NCI-H1048 (cell line): ENCODE measurements at places on chromosomes 16 and 17.

DNA sequence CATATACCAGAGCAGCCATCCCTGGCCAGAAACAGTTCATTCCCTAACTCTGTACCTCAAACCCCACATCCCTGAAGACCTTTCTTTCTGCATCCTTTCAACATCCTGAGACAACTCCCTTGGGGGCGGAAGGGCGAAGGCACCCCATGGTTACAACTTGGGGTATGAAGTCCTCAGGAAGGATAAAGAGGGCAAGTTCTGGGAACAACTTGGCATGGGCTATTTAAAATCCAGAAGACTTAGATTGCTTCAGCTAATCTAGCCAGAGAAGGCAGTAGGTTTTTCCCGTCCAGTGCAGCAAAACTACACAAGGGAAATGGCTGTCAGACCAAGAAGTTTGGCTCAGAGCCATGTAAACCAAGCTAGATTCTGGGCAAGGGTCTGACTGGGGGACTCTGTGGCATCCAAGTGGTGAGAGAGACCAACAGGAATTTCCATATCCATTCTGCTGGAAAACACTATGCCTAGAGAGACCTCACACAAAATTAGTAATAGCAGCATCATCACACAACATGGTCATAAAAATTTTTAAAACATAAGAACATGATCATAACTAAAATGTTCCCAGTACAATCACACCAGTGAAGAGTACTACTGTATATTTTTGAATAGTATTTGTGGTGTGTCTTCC is 113.2 kb downstream of the CDYL2 start:
- DNase-seq: no peak

DNA sequence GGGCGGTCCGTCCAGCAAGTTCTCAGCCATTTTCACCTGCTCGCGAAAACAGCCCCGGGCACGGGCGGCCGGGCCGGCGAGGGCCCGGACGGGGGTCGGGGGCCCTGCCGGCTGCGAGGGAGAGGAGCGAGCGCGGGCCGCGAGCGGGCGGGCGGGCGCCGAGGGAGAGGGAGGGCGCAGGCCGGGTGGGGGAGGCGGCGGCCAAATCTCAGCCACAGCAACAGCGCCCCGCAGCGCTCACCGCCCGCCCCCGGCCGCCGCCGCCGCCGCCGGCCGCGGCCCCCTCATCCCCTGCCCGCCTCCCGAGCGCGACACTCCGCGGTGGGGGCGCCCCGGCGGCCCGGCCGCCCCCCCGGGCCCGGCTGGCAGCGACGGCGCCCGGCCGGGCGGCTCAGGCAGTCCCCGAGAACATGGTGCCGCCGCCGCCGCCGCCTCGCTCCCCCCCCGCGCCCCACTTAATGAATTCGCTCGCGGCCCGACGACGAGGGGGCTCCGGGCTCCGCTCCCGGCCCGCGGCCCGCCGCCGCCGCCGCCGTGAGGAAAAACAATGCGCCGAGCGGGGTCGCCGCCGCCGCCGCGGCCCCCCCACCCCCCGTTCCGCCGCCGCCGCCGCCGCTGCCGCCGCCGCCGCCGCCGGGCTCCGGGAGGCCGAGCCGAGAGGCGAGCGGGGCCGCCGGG is 487 bp downstream of the CREBBP start:
- DNase-seq: no peak

GRCh38 chr16:35741546-35741945 is 2282.1 kb downstream of the TP53TG3F start:
- no peak for DNase-seq

- DNase-seq: no peak
These were observed 102.1 kb downstream of the CLEC16A start for GRCh38 chr16:11046382-11046931.

- DNase-seq: no peak
These were observed 372.7 kb upstream of the ZFHX3 start for GRCh38 chr16:73420676-73421075.

DNA sequence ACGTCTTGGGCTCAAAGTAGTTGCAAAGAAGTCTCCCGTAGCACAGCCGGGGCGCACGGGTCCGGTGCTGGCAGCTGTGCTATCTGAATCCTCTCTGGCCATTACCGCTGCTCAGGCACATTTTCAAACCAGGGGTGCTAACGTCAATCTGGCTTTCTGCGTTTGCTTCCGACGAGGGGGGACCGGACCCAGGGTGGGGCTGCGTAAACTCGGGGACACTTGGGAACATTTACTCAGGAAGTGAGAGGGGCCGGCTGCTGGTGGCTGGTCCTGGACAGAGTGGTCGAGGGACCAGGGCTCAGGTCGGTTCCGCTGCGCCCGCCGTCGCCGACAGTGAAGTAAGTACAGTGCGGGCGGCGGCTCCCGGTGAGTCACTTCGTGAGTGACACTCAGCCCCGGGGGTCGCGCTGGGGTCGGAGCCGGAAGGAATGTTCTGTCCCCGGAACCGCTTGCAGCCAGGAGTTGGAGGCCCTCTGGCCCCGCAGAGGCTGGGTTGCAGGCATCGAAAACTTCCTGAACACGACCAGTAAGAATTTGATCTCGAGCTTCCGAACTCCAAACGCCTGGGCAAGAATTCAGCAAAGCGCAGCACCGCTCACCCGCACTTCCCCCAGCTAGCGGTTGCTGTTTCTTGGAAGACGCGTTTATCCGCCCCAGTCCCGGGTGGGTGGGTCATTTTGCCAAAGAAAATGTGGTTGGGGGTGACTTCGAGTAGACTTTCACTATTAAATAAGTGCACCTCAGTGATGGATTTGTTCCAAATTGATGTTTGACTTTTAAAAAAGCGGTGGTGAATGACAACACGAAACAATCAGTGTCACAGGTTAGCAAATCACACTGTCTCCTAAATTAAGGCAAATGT is 1.4 kb upstream of the HS3ST3B1 start:
- DNase-seq: no peak

DNA sequence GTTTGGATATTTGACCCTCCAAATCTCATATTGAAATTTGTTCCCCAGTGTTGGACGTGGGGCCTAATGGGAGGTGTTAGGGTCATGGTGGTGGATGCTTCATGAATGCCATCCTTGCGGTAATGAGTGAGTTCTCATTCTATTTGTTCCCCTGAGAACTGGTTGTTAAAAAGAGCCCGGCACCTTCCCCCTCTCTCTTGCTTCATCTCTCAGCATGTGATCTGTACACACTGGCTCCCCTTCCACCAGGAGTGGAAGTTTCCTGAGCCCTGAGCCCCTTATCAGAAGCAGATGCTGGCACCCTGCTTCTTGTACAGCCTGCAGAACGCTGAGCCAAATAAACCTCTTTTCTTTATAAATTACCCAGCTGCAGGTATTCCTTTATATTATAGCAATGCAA is 25.6 kb downstream of the PIK3R6 start:
- DNase-seq: no peak

DNA sequence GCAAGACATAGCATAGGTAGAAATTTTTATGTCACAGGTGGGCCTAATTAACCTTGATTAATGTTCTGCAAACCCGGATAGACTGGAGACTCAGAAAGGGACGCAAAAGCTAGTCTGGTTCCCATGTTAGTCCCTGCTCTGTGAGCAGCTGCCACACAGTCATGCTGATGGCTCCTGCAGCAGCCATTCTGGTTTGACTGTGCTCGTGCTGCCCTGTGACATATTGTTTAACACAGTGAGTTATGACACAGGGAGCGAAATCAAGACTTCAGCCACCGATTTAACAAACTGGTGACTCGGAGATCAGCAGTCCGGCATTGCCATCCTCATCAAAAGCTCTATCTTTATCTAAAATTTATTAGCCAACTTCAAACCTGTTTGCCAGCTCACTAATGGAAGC is 169.8 kb downstream of the WWOX start:
- DNase-seq: no peak

GRCh38 chr16:78675312-78675711 is 575.9 kb downstream of the WWOX start:
- no peak for DNase-seq

- no peak for DNase-seq
These were observed 31.4 kb downstream of the STX8 start for GRCh38 chr17:9544221-9544620.

- DNase-seq: no peak
These were observed 41.8 kb downstream of the BRD7 start for GRCh38 chr16:50326835-50327465.

- DNase-seq: no peak
These were observed 47.1 kb upstream of the ARL4D start for GRCh38 chr17:43351691-43352090.

- DNase-seq: no peak
These were observed 181.3 kb downstream of the CDH13 start for GRCh38 chr16:82808036-82808435.

- DNase-seq: no peak
These were observed 15.0 kb downstream of the TOP2A start for GRCh38 chr17:40402668-40403067.

DNA sequence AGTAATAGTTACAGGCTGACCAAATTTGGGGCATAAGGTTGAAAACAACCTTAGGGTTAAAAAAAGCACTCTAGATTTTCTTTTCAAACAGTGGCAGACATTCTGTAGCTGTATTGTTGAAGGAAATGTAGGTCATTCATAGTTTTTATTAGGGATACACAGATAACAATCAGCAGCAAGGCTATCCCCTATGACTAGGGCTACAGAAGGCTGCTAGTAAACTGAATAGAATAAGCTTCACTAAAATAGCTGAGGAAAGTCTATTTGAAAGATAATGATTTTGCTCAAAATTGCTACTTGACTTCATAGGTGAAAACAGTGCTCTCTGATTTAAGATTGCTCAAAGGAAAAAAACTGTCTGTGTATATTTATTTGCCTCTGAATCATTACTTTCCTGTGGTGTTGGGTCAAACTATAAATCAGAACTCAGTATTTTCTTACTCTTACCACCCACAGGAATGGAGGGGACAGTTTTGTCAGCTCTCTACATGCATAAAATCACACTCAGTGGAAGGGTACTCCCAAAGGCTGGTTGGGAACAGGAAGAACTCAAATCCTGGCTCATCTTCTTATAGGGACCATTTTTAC is 24.8 kb downstream of the RPGRIP1L start:
- no peak for DNase-seq

GRCh38 chr17:71085238-71086033 is 916.1 kb downstream of the KCNJ2 start:
- DNase-seq: no peak

DNA sequence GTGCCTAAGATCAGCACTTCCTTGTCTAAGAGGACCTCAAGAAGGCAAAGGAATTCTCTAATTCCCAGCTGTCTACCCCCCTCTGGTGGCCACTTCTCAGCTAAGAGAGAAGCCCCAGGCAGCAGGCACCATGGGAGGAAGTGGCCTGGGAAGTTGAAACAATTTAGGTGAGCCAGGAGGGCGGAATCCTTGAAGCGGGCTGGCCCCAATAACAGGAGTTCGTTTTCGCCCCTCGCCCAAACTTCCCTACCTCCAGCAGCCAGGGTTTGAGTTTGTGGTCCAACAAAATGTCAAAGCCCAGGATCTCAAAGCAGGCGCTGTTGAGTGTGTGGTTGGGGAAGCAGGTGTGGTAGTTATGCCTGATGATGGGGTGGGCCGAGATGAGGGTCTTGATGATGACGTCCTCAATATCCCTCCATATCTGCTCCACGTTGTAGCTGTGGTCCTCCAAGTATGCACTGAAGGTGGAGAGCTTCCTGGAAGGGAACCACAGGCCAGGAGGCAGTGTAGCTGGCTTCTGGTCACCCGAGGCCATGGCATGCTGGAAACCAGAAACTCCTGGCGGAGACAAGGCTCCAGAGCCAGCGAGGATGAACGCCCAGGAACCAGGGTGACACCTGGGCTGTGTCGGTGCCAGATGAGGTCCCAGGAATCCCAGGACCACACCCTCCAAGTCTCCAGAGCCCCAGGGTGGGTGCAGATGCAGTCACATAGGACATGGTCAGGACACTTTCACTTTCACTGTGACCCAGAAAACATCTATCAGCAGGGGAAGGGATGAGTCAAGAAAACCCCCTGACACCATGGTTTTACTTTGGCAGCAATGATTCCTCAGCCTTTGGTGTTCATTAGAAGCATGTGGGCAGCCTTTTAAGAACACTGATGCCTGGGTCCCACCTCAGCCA is 25.6 kb downstream of the TTLL6 start:
- DNase-seq: no peak

DNA sequence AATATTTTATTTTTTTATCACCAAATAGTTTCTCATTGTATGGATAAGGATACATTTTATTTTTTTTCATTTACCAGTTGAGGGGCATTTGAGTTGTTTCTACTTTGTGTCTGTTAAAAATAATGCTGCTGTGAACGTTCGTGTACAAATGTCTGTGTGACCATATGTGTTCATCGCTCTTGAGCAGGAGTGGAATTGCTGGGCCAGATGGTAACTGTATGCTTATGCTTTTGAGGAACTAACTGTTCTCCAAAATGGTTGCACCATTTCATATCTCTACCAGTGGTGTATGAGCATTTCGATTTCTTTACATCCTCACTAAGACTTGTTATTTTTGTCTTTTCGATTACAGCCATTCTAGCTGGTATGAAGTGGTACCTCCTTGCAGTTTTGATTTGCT is 212.5 kb upstream of the N4BP1 start:
- DNase-seq: no peak

DNA sequence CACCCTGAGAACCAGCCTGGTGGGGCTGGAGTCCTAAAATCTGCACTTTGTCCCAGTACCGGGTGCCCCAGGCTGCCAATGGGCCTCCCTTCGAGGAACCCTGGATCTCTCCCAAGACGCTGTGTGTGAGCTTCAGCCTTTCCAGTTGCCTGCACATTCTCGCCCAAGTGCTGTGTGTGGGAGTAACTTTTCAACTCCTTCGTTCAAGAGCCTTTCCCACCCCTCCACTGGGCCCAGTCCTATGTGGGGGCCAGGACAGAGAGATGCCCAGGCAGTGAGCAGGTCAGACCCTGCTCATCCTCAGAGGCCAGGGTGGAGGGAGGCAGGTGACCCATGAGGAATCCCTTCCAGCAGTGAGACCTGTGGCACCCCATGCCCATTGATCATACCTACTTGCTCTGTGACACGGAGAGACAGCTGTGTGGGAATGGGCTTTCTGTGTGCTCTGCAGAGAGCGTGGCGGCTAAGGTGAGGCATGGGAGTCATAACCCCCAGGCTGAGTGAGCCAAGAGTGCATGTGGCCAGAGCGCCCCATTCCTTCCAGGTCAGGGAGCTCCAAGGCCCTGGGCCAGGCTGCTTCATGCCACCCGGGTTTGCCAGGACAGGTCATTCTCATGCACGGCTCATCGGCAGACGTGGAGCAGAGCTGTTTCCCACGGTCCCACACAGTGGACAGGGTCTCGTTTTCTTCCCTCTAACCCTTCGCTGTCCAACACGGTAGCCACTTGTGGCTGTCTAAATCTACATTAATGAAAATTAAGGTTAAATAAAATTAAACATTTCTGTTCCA is 154.4 kb downstream of the CLEC16A start:
- no peak for DNase-seq
